Coronary artery (tissue), 2 donors: ENCODE measurements at places on chromosomes 4 and X.

DNA sequence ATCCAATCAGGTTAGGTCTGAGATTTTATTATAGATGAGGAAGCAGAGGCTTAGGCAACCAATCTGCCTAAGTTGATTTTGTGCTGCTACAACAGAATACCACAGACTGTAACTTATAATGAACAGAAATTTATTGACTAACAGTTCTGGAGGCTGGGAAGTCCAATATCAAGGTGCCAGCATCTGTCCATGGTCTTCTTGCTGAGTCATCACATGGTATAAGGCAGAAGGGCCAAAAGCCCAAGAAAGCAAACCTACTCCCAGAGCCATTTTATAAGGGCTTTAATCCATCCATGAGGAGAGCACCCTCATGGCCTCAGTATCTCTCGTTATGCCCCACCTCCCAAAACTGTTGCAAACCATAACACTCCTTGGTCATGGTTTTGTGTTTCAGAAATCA, 55.8 kb downstream of the GPAT3 start:
- no peak for DNase-seq

DNA sequence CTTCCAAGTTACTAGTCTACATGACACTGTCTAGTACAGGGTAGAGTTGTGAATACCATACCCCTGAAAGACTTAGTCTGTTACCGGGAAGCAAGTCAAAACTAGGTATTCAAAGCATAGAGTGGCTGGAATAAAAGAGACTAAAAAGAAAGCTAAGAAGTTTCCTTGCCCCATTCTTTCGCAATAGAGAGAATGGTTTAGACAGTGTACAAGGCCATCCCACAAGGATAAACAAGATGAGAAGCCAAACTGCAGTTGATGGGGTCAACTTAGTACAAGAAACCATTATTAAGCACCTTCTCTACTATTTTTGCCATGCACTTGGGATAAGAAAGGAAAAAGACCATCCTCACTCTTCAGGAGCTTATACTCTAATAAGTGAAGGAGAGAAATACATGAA, 30.3 kb downstream of the AMMECR1 start:
- no peak for DNase-seq

DNA sequence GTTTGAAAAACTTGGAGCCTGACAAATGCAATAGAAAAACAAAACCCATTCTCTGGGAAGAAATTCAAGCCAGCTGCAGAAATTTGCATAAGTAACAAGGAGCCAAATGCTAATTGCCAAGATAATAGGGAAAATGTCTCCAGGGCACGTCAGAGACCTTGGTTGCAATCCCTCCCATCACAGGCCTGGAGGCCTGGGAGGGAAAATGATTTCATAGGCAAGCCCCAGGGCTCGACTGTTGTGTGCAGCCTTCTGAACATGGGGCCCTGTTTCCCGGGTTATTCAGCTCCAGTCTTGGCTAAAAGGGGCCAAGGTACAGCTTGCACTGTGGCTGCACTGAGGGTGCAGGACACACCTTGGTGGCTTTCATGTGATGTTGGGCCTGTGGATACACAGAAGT, 760.4 kb upstream of the PABPC4L start:
- DNase-seq, result no peak

- DNase-seq, result no peak
Measured at GRCh38 chr4:154999950-155000578, 208.4 kb upstream of the NPY2R start.

DNA sequence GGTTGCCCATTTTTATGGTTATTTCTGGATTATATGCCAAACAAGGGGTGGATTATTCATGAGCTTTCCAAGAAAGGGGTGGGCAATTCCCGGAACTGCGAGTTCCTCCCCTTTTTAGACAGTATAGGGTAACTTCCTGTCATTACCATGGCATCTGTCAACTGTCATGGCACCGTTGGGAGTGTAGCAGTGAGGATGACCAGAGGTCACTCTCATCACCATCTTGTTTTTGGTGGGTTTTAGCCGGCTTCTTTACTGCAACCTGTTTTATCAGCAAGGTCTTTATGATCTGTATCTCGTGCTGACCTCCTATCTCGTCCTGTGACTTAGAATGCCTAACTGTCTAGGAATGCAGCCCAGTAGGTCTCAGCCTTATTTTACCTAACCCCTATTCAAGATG, 57.6 kb downstream of the SH3KBP1 start:
- DNase-seq, result no peak

GRCh38 chrX:43805579-43805978, 76.7 kb downstream of the MAOB start:
- DNase-seq, result no peak

DNA sequence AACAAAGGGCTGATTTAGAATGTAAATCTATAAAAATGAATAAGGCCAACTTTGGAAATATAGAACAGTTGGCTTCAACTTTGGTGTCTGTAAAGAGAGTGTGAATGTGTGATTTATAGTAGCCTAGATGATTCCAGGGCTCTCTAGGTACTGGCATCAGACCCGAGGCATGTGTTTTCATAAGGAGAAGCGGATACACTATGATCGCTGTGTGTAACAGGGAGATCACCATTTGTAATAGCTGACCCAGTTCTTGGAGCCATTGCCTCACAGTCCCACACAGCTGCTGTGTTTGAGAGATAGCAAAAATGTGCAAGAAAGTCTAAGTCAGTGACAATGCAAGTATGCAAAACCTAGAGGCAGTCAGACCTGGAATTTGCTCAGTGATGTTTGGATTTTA, 135.1 kb downstream of the REPS2 start:
- no peak for DNase-seq

DNA sequence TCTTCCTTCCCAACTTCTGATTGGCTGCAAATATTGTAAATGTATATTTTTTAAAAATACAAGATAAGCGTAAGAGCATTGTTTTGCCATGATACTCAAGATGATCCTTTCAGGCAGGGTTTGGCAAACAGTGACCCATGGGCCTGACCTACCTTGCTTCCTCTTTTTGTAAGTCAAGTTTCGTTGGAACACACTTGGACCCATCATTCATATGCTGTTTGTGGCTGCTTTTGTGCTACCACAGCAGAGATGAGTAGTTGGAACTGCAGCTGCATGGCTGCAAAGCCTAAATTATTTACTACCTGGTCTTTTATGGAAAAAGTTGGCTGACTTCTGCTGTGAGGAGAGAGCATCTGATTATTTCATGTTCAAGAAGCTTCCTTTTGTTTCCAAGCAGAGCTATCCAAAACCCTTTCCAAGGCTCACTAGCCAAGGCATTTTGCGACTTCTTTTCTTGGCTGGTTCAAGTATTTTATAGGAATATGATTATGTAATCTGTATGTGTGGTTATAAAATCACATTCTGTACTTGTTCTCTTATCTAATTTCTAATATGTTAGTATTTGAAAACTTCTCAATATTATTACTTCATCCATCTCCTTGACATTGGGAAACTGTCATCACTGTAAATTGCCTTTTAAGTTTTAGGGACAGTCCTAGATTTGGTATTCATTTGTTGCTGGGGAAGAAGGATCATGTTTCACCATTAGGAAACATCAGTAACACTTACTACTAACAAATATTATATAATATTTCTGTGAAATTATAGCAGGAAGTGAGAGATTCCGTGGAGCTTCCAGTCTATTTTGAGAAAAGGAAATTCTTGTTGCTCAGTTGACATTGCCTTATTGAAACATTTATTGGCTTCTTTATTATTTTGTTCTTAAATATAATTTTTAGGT, 109.2 kb downstream of the ARHGAP10 start:
- DNase-seq, result no peak
